ENCODE measurements at places on chromosomes 2 and 18. TPM values are rescaled to one million over a fixed set of nuclear protein-coding genes. Genes with fewer than 3 reads are reported as not detected.

SLC30A3 gene
- polyA plus RNA-seq, result 0.09 TPM

PTRHD1 gene
- polyA plus RNA-seq, result 25.8 TPM

CDH20 gene
- not detected for polyA plus RNA-seq

BOLL gene
- not detected for polyA plus RNA-seq

GALR1 gene
- polyA plus RNA-seq, result under 0.01 TPM

LRATD1 gene
- 23.1 TPM for polyA plus RNA-seq

COLEC11 gene
- polyA plus RNA-seq, result 1.3 TPM

STPG4 gene
- polyA plus RNA-seq, result not detected
